ENCODE measurements at places on chromosomes 2 and 18.

- no peak for DNase-seq
These were observed 235.6 kb upstream of the ZNF521 start for GRCh38 chr18:25587545-25587944.

- DNase-seq = no peak
These were observed 748.2 kb upstream of the ID2 start for GRCh38 chr2:7933672-7934071.

- DNase-seq = no peak
These were observed 518.0 kb downstream of the ZNF516 start for GRCh38 chr18:75977081-75977480.

DNA sequence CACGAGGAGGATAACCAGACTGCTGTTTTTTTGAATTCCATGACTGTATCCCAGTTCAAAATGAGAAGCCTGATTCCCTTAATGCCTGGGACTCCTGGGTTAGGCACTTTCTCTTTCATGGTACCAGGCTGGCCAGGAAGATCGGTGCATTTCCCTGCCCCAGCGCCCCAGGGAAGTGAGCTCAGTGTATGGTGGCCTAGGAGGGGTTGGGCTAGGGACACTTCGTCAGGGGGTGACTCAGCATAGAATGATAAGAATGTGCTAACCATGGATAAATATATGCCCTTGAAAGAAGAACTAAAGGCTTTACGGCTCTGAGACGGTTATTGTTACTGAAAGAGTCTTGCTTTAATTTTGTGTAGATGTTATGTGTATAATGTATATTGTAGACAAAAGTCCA, 27.5 kb upstream of the FAM237A start:
- DNase-seq = no peak

GRCh38 chr2:164386231-164386630, 235.1 kb downstream of the GRB14 start:
- no peak for DNase-seq

DNA sequence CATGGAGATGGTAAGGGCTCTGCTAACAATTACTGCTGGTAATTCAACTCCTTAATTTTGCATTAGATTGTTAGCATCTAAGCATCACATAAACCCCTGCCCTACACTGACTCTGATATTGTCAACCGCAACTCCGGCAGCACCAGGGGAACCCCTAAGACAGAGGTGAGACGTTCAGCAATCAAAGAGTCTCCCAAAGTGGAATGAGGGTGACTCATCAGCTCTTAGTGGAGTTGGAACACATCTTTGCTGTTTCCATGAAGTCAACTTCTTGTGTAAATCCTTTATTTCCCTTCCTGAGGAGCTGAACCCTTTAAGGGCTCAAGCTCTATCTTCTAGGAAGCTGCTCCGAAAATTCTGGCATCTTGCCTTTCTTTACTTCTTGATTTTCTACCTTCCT, 52.1 kb downstream of the ABCG8 start:
- no peak for DNase-seq

- DNase-seq = no peak
These were observed 66.9 kb downstream of the OXER1 start for GRCh38 chr2:42696987-42697386.

DNA sequence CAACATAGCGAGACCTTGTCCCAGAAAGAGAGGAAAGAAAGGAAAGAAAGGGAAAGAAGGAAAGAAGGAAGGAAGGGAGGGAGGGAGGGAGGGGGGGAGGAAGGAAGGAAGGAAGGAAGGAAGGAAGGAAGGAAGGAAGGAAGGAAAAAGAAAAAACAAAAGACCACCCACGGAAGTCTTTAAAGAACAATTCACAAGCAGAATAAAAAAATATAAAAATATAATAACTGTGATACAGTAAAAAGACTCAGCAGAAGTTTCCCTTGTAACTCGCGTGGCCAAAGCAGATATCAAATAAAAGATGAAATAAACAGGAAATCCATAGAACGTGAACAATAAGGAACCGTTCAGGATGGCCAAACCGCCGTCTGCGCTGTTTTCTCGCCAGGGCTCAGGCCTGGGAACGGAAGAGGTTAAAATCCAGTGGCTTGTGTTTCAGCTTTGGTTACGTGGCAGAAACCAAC, 1.2 kb upstream of the SLC1A4 start:
- DNase-seq = peak; percentile 93

DNA sequence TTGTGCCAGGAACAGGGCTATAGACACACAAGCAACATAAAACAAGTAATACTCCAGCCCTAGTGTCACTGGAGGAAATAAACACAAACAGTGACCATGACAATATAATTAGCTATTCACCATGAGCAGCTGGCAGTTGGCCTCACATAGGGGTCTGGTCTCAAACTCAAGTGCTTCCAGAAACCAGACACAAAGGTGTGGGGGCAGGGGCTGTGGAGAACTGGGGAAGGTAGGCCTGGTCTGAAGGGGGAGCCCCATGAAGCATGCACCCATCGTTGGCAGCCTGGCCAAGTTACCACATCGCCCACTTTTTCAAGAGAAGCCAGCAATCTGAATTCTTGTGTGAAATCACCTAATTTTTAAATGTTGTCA, 49.5 kb upstream of the SP3 start:
- no peak for DNase-seq

DNA sequence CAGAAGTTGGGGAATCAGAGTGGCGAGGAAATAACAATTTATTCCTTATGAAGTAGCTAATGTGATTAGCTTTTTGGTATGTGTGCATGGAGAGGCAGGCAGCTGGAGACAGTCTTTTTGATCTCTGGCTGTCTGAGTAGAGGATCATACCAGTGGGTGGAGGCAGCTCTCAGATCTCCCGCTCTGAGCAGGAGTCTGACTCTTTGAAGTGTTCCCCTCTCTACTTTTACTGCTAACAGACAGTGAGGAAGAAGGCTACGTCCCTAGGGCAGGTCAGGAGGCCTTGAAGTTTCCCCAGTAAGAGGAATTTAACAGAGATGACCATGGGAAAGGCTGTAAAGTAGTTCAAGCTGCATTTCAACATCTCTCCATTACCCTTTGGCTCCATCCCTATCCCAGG, 111.9 kb upstream of the REG3A start:
- no peak for DNase-seq

DNA sequence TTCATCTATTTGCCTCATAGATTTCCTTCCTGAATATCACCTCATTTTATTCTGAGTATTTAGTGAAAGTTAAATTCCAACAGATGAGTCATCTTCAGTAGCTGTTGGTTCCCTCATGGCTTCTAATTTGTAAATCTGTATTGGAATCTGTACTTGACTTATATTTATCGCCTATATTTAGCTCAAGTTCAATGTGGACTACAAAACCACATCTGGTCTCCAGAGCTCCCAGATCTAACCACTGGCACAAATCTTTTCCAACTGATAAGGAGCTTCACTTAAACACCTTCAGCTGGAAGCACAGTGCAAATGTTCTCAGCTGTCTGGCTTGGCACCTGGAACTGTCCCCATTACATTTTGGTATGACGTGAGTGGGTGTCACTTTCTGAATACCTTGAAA, 82.8 kb upstream of the DSEL start:
- no peak for DNase-seq

DNA sequence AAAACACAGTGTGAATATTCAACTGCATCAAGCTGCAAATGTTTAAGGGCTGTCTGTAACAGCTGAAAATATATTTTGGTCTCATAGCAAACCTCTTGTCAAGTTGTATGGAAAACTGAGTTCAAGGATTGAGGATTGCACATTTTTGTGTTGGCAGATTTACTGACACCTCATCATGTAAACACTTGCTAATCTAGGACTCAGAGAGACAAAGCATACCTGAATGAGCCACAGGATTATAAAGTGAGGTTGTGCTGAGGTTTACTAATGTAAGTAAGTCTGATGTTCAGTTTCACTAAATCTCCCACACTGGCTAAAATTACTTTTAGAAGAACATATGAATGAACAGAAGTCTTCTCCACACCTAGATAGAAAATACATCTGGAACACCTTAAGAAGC, 1993.1 kb upstream of the CELF4 start:
- no peak for DNase-seq

All from KBM-7 (cell line).